NB4 (cell line): ENCODE measurements at places on chromosomes 4 and X.

GRCh38 chr4:139020384-139020783 is 4.8 kb downstream of the NOCT start:
- no peak for DNase-seq

- no peak for DNase-seq
These were observed 26.5 kb downstream of the HMX1 start for GRCh38 chr4:8844976-8845690.

- peak; percentile 46 for DNase-seq
These were observed 50.0 kb downstream of the COX18 start for GRCh38 chr4:73019462-73020047.

DNA sequence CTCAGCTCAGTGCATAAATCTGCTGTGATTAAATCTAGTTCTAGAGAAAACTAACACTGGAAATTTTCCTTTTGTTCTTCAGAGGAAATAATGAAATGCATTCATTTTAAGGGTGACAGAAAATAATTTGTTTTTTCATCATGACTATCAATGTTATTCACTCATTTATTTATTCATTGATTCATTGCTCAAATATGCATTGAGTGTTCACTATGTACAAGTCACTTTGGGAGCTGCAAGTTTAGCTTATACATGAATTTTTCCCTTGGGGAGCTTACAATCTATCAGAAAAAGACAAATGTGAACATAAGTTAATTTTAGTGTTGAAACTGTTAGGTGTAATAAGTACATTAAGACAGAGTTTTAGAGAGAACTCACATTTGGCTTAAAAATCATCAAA is 897.8 kb downstream of the CENPC start:
- DNase-seq, result no peak

- DNase-seq, result no peak
These were observed 119.7 kb downstream of the FRYL start for GRCh38 chr4:48660347-48660746.

DNA sequence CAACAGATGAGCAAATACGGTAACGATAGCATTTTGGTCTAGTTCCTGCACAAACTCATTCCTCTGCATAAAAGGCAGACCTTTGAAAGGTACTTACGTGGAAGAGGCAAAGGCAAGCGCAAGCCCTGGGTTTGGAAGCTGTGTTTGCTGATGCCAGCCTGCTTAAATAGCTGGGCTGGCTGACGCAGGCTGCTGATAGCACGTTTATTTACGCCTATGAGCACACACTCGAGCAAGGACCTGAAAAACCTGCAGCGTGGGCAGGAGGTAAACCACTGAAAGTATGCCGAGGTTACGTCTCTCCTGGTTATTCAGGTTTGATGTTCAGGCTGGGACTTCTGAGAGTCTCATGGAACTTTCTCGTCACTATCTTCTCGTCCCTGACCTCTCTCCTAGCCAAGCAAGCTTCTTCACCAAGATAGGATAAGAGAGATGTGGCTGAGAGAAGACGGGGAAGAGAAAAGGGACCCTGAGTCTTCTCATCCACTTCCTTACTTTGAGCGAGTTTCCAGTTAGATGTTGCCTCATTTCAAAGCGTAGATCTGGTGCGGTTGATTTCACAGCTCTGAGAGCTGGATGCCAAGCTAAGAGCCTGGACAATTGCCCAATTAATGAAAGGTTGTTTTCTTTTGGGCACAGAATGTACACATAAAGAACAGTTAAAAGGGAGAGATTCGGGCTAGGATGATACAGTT is at the start of gene HOPX:
TSS of gene HOPX (minus strand) at position 139 of the 695 bp plus-strand sequence. CDS start 23,480 bp downstream, outside the sequence.
- DNase-seq, result peak; percentile 33

DNA sequence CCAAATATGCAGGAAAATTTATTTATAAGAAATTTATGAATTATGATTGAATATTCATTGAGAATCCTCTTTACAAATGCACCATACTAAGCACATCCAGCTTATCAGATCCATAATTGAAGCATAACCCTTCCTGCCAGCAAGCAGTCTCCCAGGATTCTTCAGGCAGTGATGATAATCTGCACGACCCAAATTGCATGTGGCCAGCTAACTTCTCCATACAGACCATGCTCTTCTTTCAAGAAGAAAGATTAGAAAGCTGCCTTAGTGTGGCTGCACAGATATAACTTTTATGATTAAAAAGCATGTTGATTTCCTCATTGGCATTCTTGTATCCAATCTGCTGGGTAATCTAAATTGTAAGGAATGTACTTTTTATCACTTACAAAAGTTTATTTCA is 3.3 kb upstream of the CBR4 start:
- no peak for DNase-seq

DNA sequence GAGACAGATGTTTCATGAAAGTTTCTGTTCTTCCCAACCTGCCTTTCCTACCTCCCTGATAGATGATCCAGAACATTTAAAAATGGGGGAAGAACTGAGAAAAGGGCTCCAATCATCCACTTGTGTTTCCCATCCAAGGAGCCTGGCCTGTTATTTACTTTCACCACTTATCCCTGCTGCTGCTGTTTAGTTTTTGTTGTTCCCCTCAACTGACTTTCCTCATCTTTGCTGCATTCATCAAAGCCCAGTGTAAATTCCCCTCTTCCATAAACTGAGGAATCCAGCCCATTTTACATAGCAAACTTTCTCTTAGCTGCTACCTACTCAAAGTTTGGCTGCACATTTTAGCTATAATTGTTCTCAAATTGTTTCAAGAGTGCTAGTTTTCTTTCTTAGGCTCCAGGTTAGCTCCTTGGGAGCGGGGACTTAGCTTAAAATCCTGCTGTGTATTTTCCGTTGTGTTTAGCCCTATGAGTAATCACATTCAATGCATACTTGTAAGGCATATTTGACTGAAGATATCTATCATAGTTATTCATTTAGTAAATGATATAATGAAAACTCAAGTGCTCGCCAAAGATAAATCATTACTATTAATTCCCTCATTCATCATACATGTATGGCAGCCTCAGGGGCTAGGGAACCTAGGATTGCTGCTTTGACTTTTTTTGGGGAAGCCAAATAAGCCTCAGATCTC is 1.4 kb upstream of the PTPN13 start:
- DNase-seq, result no peak

- peak; percentile 21 for DNase-seq
These were observed 899 bp upstream of the TMPRSS11D start for GRCh38 chr4:67884701-67885100.

DNA sequence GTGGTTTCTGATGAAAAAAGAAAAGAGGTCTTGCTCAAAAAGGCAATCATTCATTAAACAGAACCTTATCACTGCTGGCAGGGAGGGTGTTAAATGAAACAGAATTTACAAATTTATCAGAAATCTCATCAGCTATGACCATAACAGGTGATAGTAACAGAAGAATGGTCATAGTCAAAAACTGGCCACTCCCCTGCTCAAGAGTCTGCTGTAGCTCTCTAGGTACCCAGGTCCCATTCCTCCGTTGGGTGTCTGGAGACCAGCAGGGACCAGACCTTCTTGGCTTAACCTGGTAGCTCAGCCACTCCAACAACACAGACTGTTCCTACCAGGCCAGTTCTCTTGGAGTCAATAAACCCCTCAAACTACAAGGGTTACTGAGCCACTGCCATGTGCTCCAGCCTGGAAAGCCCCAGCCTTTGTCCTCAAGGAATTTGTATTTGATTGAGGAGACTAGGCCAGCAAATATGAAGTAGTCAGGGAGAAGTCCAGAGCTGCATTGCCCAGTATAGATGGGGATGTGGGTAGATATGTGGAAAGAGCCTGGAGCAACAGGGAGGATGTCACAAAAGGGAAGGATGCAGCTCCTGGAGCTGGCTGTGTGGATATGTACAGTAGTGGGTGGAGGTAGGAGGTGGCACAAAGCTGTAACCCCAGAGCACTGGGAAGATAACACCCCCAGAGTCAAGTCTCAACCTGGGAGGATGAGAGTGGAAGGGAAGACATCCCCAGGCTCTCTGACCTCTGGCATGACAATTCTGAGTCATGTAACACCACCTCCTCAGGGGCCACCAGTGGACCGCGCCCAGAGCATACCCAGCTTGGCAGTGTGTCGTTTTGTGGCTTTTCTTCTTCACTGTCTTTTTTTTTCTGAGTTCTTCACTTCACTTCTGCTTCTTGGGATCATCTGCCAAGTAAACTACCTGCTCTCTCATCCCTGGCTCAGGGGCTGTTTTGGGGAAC is 21.9 kb downstream of the RASL11B start:
- DNase-seq, result no peak
